Cardiac septum (tissue), 1 donor: ENCODE measurements at places on chromosomes 2 and 18. TPM values are rescaled to one million over a fixed set of nuclear protein-coding genes. Genes with fewer than 3 reads are reported as not detected.

GRCh38 chr2:43412114-43412753 lies 183.6 kb downstream of the THADA start:
- DNase-seq = no peak

The HEATR5B gene
- total RNA-seq = 16.8 TPM

- DNase-seq = no peak
Observed at GRCh38 chr2:120902592-120902991, 166.9 kb downstream of the GLI2 start.

The CCDC150 gene
- total RNA-seq = 1.5 TPM

- no peak for DNase-seq
Observed at GRCh38 chr2:219020604-219021365, 20.5 kb downstream of the CFAP65 start.

The EGR4 gene
- not detected for total RNA-seq

GRCh38 chr18:52907543-52908308 lies 567.7 kb downstream of the DCC start:
- DNase-seq = no peak

- DNase-seq = no peak
Observed at GRCh38 chr2:68388358-68388757, 23.3 kb downstream of the PLEK start.

- no peak for DNase-seq
Observed at GRCh38 chr2:1816414-1816911, 72.1 kb upstream of the PXDN start.

The DNAJB2 gene
- 78.0 TPM for total RNA-seq

The C2orf80 gene
- not detected for total RNA-seq

The SLC19A3 gene
- total RNA-seq = 0.38 TPM

The VWC2L gene
- total RNA-seq = 0.08 TPM

GRCh38 chr18:79935925-79936324 lies 15.5 kb downstream of the SLC66A2 start:
- DNase-seq = peak; percentile 35

The ZBTB7C gene
- 8.0 TPM for total RNA-seq

DNA sequence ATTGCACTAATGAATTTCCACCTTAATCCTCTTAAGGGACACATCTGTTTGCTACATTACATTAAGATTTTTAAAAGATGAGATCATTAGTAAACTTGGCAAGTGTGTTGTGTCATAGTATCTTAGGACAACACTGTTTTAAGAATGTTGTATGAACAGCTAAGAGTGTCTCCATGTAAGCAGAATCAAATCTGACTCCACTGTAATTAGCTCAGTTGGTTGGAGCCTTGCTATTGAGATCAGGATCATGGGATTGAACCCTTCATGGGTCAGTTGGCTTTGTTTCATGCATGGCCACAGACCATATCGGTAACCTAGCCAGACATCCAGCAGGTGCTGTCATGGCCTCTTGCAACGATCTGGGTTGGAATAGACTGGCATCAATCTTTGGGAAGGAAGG lies 5.2 kb downstream of the FHOD3 start:
- no peak for DNase-seq

DNA sequence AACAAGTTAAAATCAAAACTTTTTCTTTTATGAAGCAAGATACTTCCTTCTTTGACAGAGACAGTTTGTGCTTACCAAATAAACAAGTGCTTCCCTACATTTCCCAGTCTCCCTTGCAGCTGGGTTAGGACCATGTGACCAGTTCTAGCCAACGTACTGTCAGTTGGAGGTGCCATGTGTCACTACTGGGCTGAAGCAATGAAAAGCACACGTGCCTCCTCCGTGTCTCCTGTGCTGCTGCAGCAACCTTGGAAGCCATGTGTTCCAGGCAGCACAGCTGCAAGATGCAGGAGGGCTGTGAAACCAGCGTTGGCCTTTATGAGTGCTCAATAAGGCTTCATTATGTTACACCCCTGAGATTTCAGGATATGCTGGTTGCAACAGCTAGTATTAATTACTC lies 93.2 kb downstream of the DHRS9 start:
- DNase-seq = no peak

The ALPG gene
- total RNA-seq = not detected

DNA sequence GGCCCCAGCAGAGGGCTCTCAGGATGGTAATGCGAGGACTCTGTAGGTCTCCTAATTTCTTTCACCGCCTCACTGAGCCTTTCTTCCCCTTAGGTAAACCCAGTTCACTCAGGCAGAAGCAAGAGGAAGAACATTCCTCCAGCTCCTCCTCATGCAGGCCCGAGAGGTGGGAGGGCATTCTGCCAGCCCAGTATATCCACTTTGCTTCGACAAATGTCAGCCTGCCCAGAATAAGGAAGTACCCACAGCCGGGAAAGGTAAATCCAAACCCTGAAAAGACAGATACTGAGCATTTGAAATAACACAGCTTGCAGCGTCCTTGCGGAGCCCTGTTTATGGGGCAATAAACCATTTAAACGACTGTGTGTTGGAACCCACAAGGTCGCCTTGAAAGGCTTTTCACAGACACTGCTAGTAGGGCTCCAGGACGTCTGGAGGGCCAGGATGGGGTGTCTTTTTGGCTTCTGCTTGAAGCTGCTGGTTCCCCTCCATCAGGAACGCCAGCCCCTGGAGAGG lies 63.0 kb upstream of the STPG4 start:
- DNase-seq = no peak

DNA sequence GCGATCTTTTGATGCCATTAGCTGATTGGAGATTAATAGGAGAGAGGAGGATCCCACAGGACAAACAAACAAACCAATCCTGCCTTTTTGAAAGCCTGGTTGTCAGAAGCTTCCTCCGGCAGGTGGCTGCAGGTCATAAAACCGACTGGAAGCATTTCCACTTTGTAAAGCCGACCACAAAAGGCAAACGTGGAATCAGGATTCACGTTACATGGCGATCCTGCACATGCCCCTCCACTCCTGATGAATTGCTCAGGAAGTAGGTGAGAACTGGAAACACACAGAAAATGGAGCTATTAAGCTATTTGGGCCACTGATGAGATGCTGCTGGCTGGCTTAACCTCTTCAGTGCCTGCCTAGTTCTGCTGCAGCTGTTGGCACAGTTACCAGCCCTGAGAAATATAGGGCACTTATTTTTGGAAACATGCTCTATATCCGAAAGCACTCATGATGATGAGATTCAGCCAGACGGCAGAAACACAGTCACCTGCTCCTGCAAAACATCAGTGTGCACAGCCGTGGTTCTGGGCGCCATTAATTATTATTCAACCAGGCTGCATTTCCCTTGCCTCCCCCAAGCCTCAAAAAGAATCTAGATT lies 110.3 kb upstream of the ST6GAL2 start:
- DNase-seq = no peak

DNA sequence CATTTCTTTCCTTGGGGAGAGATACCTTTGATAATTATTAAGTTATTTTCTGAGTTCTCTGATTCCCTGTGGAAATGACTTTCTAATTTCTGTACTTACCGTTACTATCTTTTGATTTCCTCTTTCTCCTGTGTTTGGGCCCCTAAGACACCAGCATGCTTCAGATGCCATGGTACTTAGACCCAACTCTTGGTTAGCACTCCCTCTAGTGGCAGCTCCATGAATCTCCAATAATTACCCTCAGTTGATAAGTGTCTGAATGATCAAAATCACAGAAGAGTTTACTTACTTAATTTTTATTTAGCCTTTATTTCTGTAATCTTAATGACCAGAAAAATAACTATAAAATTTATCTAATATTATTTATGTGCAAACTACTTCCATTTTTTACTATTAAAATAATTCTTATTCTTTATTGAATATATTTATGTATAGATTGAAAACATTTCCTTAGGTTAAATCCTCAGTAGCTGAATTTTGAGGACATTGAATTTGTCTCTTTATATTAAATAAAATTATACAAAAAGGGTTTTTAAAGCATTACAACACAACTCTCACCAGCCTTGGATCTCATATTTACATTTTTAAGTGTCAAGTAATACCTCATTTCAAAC lies 300.4 kb downstream of the KCNS3 start:
- DNase-seq = no peak

GRCh38 chr18:12604445-12605007 lies 53.4 kb downstream of the SPIRE1 start:
- DNase-seq = no peak

The CYS1 gene
- 3.8 TPM for total RNA-seq

GRCh38 chr18:57208047-57208446 lies 61.2 kb downstream of the BOD1L2 start:
- DNase-seq = no peak

GRCh38 chr2:205892251-205892655 lies 193.7 kb downstream of the INO80D start:
- DNase-seq = no peak

The TUBA3E gene
- 1.2 TPM for total RNA-seq

- DNase-seq = no peak
Observed at GRCh38 chr2:241489733-241490680, 18.4 kb downstream of the STK25 start.
